ENCODE measurements at places on chromosomes 3 and 15. TPM values are rescaled to one million over a fixed set of nuclear protein-coding genes. Genes with fewer than 3 reads are reported as not detected.

Gene AMIGO3
- not detected for total RNA-seq

Gene A4GNT
- total RNA-seq, result not detected

Gene NR2E3
- not detected for total RNA-seq

Gene NPAP1
- total RNA-seq, result not detected

Gene C3orf85
- not detected for total RNA-seq

Gene CCR2
- total RNA-seq, result 1.3 TPM

Gene TRPC1
- total RNA-seq, result 8.0 TPM

Gene PLSCR1
- 23.6 TPM for total RNA-seq

Gene GOLGA8T
- total RNA-seq, result 0.27 TPM

Gene PRR20G
- not detected for total RNA-seq

Gene CADM2
- total RNA-seq, result 2.5 TPM

Gene RTP1
- not detected for total RNA-seq

Gene MESP2
- 0.20 TPM for total RNA-seq

Gene LNP1
- total RNA-seq, result 2.8 TPM

Gene C3orf70
- total RNA-seq, result 1.4 TPM

Gene ST8SIA2
- total RNA-seq, result 3.0 TPM

Gene IFT57
- 17.3 TPM for total RNA-seq

Gene MAN2A2
- 146 TPM for total RNA-seq

Gene MUC20
- total RNA-seq, result 3.6 TPM

Gene GRAMD1C
- total RNA-seq, result 3.4 TPM

Gene CP
- total RNA-seq, result 2.2 TPM

Gene BAHD1
- total RNA-seq, result 18.1 TPM

Gene ABHD6
- total RNA-seq, result 9.1 TPM

Gene USF3
- total RNA-seq, result 15.6 TPM

Gene SPTBN5
- 3.6 TPM for total RNA-seq

Gene CLEC3B
- 68.0 TPM for total RNA-seq

Gene CHRNA7
- total RNA-seq, result 0.55 TPM

Gene IL5RA
- total RNA-seq, result 0.17 TPM

Measured in left ventricle myocardium superior (tissue), 1 donor.